CD4-positive, alpha-beta T cell treated with Interleukin-6 at 100 ng/mL for 8 hours (primary cell): ENCODE measurements at places on chromosomes 7 and 10.

DNA sequence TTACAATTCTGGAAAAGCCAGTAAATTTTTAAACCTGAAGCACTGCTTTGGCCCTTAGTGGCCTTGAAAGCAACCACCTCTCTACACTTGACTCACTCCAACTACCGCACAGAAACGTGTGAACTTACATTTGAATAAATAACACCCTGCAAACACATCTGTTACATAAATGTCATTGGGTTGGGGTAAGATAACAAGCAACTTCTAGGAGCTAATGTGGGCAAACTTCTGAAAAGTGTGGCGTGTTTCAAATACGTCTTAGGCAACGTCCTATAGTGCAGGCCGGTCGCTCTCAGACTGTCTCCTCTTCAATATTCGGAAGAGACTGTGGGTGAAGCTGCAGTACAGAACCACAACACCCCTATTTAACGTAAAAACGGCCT, 474 bp downstream of the ORC5 start:
- no peak for DNase-seq

DNA sequence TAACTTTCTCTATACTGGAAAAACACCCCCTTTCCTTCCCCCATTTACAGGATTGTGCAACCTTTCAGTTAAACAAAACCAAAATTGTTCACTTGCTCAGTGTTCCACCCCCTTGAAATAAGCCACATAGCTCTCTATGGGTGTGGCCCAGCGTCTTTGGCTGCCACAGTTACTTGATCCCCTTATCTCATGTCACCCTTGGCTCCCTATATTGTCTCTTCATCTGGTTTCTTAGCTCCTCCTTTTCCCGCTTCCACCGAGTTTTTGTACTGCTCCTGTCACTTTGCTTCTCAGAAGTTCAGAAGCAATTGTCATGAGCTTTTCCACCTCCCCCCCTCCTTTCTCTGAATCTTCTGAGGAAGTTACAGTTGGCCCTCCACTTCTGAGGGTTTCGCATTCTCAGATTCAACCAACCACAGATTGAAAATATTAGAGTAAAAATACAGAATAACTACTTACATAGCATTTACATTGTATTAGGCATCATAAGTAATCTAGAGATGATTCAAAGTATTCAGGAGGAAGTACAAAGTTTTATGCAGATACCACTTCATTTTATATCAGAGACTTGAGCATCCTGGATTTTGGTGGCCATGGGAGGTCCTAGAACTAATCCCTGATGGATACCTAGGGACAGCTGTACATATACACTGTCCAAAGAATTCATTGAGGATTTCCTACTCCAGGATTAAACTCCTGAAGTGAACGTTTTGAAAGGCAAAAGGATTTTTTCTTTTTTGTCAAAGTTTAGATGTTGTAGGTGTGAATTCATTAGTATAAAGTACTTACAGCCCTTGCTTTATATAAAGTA, 60.4 kb downstream of the ADD3 start:
- DNase-seq, result peak; percentile 62

- DNase-seq, result no peak
These were observed 38.1 kb downstream of the RELN start for GRCh38 chr7:103951311-103951710.

- no peak for DNase-seq
These were observed 21.4 kb downstream of the MAD1L1 start for GRCh38 chr7:2211259-2211880.

DNA sequence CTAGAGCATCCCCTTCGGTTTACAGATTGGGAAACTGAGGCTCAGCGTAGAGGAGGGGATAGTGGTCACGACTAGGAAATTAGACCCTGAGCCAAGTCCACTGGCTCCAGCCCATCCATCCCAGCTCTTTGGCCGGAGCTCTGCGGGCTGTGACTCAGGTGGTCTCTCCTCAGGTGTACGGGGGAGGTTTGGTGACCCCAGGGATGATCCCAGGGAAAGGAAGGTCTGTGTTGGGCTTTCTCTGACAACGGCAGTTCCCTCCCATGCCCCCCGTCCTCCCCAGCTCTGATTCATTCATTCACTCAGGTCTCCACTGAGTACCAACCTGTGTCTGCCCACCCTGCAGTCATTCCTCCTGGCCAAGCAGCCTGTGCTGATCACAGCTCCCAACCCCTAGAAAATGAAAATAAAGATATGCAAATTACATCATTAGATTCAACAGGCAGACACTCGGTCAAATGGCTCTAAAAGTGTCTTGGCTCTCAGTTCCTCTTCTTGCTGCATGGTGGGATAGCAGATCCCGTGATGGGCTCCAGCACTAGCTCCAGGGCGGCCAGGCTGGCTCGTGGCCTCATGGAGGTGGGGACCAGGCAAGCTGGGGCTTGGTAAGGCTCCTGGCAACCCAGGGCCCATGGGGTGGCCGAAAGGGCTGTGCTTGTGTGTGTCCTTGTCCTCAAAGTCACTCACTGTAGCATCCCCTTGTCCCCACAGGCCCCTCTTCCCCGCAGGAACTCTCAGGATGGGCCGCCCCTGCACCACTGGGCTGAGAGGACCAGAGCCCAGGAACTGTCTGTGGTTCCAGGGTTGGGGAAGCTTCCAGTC, 37.8 kb downstream of the CLRN3 start:
- DNase-seq, result no peak

- DNase-seq, result no peak
These were observed 1.4 kb upstream of the NKX1-2 start for GRCh38 chr10:124451276-124451675.

DNA sequence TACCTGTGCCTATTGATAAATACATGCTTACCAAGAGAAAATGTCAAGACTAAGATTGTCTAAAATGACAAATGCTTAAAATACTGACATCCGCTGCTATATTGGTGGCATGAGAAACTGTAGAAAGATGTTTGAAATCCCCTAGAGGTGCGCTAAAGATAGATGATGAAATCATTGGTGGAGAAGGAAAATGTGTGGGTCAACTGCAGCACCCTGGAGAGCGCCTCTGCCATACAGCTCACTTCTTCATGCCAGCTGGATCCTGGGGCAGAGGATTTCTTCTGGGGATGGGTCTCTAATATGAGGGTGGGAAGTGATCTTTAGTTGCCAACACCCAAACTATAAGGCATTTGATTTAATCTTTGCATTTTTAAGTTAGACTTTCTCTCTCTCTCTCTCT, 680.4 kb upstream of the POM121L12 start:
- DNase-seq, result no peak

- no peak for DNase-seq
These were observed 248.1 kb downstream of the LRMDA start for GRCh38 chr10:75679536-75679935.

DNA sequence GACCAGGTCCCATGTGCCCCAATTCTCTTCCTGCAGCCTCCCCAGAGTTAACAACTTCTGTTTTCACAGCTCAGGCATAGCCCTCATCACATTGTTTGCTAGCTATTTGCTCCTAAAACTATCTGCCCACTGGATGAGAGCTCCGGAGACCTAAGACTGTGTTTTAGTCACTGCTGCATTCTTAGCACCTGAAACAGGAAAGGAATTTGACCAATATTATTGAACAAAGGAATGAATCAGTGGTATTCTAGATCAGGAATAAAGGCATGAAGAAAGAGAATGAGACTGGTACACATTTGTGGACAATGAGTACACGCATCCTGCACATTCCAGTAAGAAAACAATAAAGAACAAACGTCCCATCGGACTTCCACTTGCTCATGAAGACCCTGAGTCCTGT, 54.8 kb downstream of the PPP1R17 start:
- no peak for DNase-seq

DNA sequence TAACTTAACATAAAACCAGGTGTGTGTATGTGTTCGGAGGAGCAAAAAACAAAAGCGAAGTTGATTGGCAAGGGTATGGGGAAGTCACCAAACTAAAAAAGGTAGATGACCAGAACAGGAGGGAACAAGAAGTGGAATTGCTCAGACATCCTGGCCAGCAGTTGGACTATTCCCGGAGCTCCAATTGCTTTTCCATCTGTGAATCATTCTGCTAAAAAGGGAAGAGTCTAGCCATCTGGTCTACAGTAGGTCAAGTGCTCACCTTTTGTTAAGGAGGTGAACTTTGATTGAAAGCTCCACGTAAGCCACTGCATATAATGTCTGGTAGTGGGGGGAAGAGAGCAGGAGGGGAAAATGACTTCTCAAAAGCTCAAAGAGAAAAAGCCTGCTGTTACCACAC, 50.0 kb upstream of the BET1 start:
- no peak for DNase-seq

DNA sequence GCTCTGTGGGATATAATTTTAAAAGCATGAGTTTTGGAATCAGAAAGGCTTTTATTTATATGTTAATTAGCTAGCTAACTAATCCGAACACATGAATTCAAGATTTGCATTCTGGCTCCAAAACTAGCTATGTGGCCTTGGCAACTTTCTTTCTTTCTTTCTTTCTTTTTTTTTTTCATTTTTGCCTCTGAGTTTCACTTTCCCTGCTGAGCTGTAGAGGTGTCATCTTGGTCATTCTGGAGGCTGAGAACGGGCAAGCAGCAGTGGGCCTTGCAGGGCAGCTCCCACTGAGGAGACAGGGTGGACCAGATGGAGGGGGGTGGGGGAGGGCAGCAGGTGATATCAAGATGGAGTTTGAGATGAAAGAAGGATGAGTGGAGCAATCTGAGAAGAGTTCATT, 24.8 kb upstream of the SFMBT2 start:
- DNase-seq, result no peak

- DNase-seq, result no peak
These were observed 544.4 kb downstream of the DNAJB6 start for GRCh38 chr7:157881048-157881771.

DNA sequence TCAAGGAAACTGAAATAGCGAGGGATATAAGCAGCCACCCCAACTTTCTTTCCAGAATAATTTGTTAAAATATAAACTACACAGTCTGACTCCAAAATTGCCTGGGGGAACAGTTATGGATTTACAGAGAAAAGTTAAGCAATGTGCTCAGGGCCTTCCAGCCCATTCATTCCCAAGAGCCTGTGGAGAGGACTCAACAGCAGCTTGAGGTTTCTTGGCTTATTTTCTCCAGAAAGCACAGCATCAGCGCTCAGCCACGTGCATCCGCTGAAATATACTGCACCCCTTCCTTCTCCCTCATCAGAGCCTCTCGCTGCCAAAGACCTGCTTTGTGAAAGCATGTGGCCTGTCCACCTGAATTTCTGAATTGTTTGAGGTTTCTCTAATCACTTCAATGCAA, 375.2 kb upstream of the VWC2 start:
- no peak for DNase-seq

- DNase-seq, result no peak
These were observed 34.4 kb downstream of the DLG5 start for GRCh38 chr10:77892021-77892739.

- peak; percentile 40 for DNase-seq
These were observed 77.9 kb downstream of the SNX10 start for GRCh38 chr7:26369593-26369992.

GRCh38 chr7:7384228-7384627, 151.4 kb downstream of the COL28A1 start:
- no peak for DNase-seq

GRCh38 chr10:93697207-93697606, 5.2 kb downstream of the FRA10AC1 start:
- no peak for DNase-seq

DNA sequence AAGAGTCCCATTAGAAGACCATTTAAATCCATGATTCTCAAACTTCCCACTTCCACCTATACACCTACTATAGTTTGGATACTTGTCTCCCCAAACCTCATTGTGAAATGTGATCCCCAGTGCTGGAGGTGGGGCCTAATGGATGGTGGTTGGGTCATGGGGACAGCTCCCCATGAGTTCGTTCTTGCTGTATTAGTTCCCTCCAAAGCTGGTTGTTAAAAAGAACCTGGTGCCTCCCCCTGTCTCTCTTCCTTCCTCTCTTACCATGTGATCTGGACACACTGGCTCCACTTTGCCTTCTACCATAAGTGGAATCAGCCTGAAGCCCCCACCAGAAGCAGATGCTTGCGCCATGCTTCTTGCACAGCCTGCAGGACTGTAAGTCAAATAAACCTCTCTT, 53.9 kb downstream of the WIPF3 start:
- DNase-seq, result no peak

- no peak for DNase-seq
These were observed 46.1 kb downstream of the OGDH start for GRCh38 chr7:44652535-44652934.

GRCh38 chr7:102897211-102897631, 15.6 kb upstream of the LRRC17 start:
- no peak for DNase-seq

GRCh38 chr7:107495516-107495915, 25.7 kb downstream of the GPR22 start:
- DNase-seq, result no peak

- no peak for DNase-seq
These were observed 241.4 kb upstream of the PODXL start for GRCh38 chr7:131797841-131798240.

GRCh38 chr10:100020142-100020885, 10.6 kb upstream of the DNMBP start:
- DNase-seq, result no peak

- DNase-seq, result no peak
These were observed 32.6 kb upstream of the UNCX start for GRCh38 chr7:1200045-1200444.

DNA sequence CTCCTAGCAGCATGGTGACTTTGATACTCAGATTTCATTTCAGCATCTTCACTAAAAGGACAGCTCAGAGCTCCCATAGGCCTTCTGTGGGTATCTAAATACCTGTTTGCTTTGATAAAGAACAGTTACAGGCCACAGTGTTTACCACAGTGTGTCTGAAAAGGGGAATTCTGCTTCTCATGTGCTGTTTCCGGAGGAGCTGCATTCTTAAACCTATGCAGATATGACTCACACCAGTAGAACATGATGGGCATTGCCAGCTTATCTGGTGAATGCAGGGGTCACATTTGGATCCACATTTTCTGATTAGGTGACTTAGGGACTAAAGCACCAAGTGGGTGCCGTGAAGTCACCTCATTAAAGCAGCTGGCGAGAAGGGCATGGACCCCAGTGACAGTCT, 52.6 kb downstream of the TRRAP start:
- DNase-seq, result peak; percentile 61

- DNase-seq, result no peak
These were observed 145.8 kb upstream of the IMMP2L start for GRCh38 chr7:111708072-111708471.

DNA sequence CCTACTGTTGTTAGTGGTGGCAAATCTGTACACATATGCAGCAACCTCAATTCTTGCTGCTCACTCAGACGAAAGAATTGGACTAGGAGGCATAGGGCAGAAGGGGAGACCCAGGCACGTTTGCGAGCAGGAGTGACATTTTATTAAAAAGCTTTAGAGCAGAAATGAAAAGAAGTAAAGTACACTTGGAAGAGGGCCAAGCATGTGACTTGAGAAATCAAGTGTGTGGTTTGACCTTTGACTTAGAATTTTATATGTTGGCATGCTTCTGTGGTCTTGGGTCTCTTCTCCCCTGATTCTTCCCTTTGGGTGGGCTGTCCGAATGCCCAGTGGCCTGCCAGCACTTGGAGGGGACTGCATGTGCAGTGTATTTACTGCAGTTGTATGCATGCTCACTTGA, 205.5 kb upstream of the SEMA3D start:
- DNase-seq, result no peak

GRCh38 chr7:34747867-34748727, 90.1 kb downstream of the NPSR1 start:
- no peak for DNase-seq
